ENCODE measurements at places on chromosomes 7 and 10. TPM values are rescaled to one million over a fixed set of nuclear protein-coding genes. Genes with fewer than 3 reads are reported as not detected.

GRCh38 chr7:152344253-152344652 is 91.5 kb downstream of the KMT2C start:
- H3K27ac ChIP-seq: no peak overlapping the region
- no peak overlapping the region for H3K4me3 ChIP-seq
- H3K27me3 ChIP-seq: no peaks in the 10 kb centered on the region
- 0 out of 2 replicates have a peak, but pooled peaks cover 5% of the 10 kb centered on the region for H3K36me3 ChIP-seq
- peaks cover 8% of the 10 kb centered on the region for H3K4me1 ChIP-seq

GRCh38 chr10:22317076-22317370 is 835 bp downstream of the COMMD3 start:
- H3K4me3 ChIP-seq: peak overlapping the region; percentile 86
- H3K27me3 ChIP-seq: no peaks in the 10 kb centered on the region
- no peaks in the 10 kb centered on the region for H3K36me3 ChIP-seq
- H3K27ac ChIP-seq: peak overlapping the region; percentile 91
- peak; percentile 59 for DNase-seq

Gene CLDN4
- total RNA-seq: not detected

Gene LFNG
- total RNA-seq: 3.6 TPM

- no peaks in the 10 kb centered on the region for H3K27me3 ChIP-seq
- DNase-seq: no peak
- H3K4me1 ChIP-seq: no peaks in the 10 kb centered on the region
- no peak overlapping the region for H3K27ac ChIP-seq
Measured at GRCh38 chr10:19968745-19969144, 152.5 kb downstream of the PLXDC2 start.

Gene DYDC2
- total RNA-seq: not detected

- H3K4me1 ChIP-seq: peaks cover 39% of the 10 kb centered on the region
- H3K27me3 ChIP-seq: no peaks in the 10 kb centered on the region
- DNase-seq: peak; percentile 94
- peak overlapping the region; percentile 84 for H3K27ac ChIP-seq
- no peaks in the 10 kb centered on the region for H3K36me3 ChIP-seq
- H3K4me3 ChIP-seq: peak overlapping the region; percentile 66
Measured at GRCh38 chr10:74189999-74190421, 39.0 kb downstream of the ADK start.

Gene TAS2R3
- not detected for total RNA-seq

Gene FAM237B
- not detected for total RNA-seq

GRCh38 chr10:130737621-130738020 is 573.9 kb downstream of the TCERG1L start:
- no peaks in the 10 kb centered on the region for H3K27me3 ChIP-seq
- peak; percentile 0 for DNase-seq
- H3K4me1 ChIP-seq: no peaks in the 10 kb centered on the region
- H3K36me3 ChIP-seq: no peaks in the 10 kb centered on the region
- no peak overlapping the region for H3K27ac ChIP-seq

Gene FANK1
- total RNA-seq: 13.3 TPM

Gene ORC5
- 23.3 TPM for total RNA-seq

GRCh38 chr7:50335795-50336754 is 31.6 kb downstream of the IKZF1 start:
- H3K36me3 ChIP-seq: no peaks in the 10 kb centered on the region
- DNase-seq: no peak
- no peak overlapping the region for H3K4me3 ChIP-seq
- no peak overlapping the region for H3K27ac ChIP-seq
- peaks cover 13% of the 10 kb centered on the region for H3K27me3 ChIP-seq
- no peaks in the 10 kb centered on the region for H3K4me1 ChIP-seq

Gene VGF
- not detected for total RNA-seq

Gene CRPPA
- 1.8 TPM for total RNA-seq

Gene GALNT17
- not detected for total RNA-seq

GRCh38 chr10:80167471-80168161 is 35.1 kb downstream of the PLAC9 start:
- H3K4me3 ChIP-seq: no peak overlapping the region
- peaks cover 16% of the 10 kb centered on the region for H3K36me3 ChIP-seq
- H3K27ac ChIP-seq: no peak overlapping the region
- no peaks in the 10 kb centered on the region for H3K27me3 ChIP-seq
- no peak for DNase-seq

Gene CH25H
- 34.9 TPM for total RNA-seq

Gene AP4M1
- 13.7 TPM for total RNA-seq

All from GM23248 (cell line).